Gastrocnemius medialis (tissue), 4 donors: ENCODE measurements at places on chromosomes 5 and 9. TPM values are rescaled to one million over a fixed set of nuclear protein-coding genes. Genes with fewer than 3 reads are reported as not detected.

GRCh38 chr5:173315495-173316338 is 12.5 kb downstream of the STC2 start:
- no peak overlapping the region for H3K4me3 ChIP-seq
- H3K4me1 ChIP-seq: peaks cover 7% of the 10 kb centered on the region
- H3K27ac ChIP-seq: no peak overlapping the region
- no peaks in the 10 kb centered on the region for H3K27me3 ChIP-seq

DNA sequence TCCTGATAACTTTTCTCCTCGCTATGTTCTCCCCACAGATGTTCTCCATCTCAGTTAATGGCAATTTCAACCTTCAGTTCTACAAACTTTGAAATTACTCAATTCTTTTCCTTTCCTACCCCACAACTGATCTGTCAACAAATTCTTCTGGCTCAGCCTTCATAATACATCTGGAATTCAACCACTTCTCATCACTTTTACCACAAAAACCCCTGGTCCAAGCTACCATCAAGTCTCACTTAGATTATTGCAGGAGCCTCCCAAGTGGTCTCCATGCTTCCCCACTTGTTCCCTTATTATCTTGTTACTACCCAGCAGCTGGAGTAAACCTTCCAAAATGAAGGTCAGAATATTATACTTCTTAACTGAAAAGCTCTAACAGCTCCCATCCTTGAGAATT is 110.1 kb downstream of the FBN2 start:
- no peak for DNase-seq
- no peak overlapping the region for H3K27ac ChIP-seq
- H3K27me3 ChIP-seq: no peaks in the 10 kb centered on the region
- no peaks in the 10 kb centered on the region for H3K4me1 ChIP-seq

DNA sequence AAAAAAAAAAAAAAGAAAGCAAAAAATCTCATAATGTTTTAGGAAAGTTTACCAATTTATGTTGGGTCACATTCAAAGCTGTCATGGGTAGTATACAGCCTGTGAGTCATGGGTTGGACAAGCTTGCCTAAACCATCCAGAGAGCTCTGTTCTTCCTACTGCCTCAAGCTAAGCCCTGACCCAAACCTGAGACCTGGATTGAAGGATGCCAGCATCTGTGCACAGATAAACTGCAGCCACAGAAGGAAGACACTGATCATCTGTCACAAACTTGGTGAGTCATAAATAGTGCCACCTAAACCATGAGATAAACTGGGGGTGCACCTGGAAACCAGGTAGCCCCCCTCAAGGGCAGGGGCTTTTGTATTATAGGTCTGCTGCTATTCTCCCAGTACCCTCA is 31.0 kb downstream of the CSF2 start:
- no peaks in the 10 kb centered on the region for H3K4me1 ChIP-seq
- H3K4me3 ChIP-seq: no peak overlapping the region
- no peak overlapping the region for H3K27ac ChIP-seq
- H3K36me3 ChIP-seq: no peaks in the 10 kb centered on the region
- H3K27me3 ChIP-seq: no peaks in the 10 kb centered on the region
- DNase-seq: no peak

The ISL1 gene
- total RNA-seq: not detected

The SPATA31C1 gene
- not detected for total RNA-seq

The HACD4 gene
- 0.15 TPM for total RNA-seq
